Cortex of kidney (tissue), 1 donor: ENCODE measurements at places on chromosomes 2 and 18.

DNA sequence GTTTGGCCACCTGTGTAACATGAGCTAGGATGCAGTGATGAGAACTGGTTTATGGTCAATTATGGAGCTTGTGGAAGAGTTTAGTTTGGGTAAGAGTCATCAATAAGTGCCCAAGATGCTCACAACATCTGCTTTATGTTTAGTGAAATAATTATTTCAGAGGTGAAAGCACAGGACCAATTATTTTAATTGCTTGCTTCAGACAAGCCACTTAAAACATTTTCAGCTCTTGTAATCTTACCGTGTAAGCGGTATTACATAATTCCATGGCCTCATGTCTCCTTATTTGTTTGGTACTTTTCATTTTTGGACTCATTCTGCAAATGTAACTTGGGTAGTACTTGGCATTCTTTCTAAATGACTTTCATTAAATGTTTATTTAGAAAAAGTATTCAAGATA is 5.4 kb downstream of the B3GNT2 start:
- DNase-seq: no peak

DNA sequence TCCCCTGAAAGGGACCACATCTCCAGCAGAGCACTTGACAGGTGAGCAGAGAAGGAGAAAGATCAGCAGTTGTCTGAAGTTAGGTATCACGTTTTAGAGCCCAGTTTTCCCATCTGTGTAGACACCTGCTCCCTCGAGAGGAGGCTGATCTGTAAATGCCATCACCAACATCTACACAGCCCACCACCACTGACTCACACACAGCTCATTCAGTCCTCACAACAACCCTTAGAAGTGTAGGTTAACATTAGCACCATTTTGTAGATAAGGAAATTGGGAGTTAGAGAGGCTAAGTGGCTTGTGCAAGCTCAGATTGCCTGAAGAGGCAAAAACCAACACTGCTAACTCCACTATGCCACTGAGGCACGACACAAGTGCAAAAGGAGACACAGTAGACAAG is 37.2 kb upstream of the STAT1 start:
- no peak for DNase-seq

GRCh38 chr2:23158306-23158705 is 226.7 kb upstream of the KLHL29 start:
- no peak for DNase-seq

DNA sequence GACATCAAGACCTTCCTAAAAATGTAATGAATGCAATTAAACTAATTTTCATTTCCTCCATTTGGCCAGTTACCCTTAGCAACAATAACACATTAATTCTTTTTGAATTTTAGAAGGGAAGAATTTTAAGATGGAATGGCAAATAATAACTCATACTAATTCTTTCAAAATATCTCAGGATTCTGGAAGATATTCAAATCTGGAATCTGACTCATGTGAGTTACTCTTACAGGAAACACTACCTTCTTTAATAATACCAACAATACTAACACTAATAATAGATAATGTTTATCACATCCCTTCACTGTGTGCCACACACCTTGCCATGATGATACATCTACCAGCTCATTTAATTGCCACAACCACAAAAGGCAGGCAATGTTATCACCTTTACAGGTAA is 46.4 kb downstream of the ZNF521 start:
- DNase-seq: no peak

DNA sequence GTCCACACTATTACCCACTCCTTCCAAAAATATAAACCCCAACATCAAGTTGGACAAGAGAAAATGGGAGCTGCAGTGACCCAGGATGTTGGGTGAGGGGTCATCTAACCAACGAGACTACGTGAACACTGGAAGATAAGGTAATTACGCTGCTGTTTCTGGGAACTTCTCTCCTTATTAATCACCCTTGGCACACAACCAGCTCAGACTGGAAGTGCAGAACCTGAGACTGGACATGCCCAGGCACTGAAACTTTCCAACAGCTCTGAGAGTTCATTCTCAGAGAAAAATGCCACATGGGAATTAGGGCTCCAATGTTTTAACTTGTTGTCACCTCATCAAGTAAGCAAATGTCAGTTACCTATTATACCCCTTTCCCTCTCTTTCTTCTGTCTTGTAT is 135.3 kb downstream of the CCDC148 start:
- no peak for DNase-seq

- no peak for DNase-seq
Observed at GRCh38 chr18:79923896-79924585, 27.4 kb downstream of the SLC66A2 start.

DNA sequence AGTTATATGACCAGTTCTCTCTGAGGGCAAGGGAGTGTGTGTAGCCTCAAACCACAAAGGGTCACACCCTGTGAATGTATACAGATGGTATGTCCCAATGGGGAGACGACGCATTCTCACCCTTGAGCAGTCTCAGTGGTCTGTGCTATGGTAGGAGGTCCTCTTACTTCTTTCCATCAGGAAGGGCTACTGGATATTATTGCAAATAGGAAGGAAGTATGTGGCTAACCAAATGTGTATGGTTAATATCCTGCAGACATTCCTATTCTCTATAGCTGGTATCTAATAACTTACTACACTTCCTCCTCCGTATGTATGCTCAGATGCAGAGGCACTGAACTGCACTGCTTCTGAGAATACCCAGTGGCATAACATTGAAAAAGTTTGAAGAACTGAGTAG is 306.7 kb upstream of the CCDC68 start:
- no peak for DNase-seq

DNA sequence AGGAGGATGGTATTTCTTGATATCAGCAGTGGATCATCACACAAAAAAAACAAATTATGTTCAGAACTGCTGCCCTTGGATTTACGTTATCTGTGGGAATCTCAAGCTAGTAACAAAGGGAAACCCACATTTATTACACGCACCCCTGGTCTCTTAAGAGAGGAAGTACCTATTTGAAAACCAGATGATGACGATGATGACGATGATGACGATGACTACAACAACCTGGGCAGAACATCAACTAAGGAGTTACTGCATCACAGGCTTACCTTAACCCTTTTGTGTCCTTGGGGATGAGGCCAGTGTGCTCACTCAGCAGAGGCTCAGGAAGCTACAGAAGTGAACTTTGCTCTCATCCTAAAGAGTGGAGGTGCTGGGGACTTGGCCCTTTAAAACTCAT is 169.4 kb downstream of the FSHR start:
- no peak for DNase-seq

- no peak for DNase-seq
Observed at GRCh38 chr2:55252832-55253231, 16.2 kb downstream of the MTIF2 start.

- DNase-seq: no peak
Observed at GRCh38 chr2:15636972-15637785, 45.5 kb downstream of the DDX1 start.

GRCh38 chr2:100289020-100289419 is 33.3 kb downstream of the LONRF2 start:
- DNase-seq: no peak

DNA sequence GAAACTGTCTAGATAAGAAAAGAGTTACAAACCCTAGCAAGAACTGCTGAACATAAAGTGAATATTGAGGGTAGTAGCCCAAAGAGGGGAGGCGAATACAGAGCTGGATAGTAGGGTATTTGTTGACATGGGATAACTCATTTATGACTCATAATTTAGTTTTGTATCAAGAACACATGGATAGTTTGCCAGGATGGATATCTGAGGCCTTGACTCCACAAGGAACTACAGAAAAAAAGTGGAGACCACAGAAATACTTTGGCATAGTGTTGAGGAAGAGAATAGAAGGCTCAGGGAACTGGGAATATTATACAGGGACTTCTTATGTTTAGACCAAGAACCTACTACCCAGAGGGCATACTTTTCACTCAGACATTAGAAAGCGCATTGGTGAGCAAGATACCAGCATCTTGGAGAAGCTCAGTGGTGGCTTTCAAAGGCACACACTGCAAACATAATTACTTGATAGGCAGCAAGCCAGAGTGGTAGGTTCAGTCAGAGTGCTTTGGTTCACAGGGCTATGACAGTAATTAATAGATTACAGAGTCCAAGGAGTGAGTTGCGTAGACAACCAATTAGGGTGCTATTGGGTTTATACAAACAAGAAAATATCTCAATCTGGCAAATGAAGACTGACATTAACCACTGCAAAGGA is 51.9 kb upstream of the ZBTB7C start:
- no peak for DNase-seq

GRCh38 chr2:20561637-20562454 is 89.1 kb downstream of the HS1BP3 start:
- DNase-seq: no peak

GRCh38 chr2:224111576-224111975 is 72.5 kb upstream of the SERPINE2 start:
- DNase-seq: no peak

GRCh38 chr2:219273937-219274336 is 5.2 kb upstream of the DNAJB2 start:
- no peak for DNase-seq

GRCh38 chr18:63951302-63951705 is 2.2 kb downstream of the HMSD start:
- DNase-seq: no peak

DNA sequence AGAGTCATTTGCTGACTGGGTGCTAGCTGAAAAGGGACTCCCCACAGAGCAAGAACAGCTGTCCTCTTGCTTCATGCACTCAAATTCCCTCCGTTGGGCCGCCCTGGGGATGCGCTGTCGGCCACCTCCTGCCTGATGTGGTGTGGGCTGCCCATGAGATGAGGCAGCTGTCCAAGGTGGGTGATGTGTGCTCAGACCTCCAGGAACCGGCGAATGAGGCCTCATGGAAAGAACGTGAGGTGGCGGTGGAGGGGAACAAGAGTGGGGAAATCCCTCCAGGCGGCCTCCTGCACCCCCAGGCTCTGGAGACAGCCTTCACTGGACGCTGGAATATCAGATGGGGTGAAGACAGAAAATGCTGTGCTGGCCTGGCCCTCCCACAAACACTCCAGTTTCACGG is 79.8 kb downstream of the LONRF2 start:
- no peak for DNase-seq

DNA sequence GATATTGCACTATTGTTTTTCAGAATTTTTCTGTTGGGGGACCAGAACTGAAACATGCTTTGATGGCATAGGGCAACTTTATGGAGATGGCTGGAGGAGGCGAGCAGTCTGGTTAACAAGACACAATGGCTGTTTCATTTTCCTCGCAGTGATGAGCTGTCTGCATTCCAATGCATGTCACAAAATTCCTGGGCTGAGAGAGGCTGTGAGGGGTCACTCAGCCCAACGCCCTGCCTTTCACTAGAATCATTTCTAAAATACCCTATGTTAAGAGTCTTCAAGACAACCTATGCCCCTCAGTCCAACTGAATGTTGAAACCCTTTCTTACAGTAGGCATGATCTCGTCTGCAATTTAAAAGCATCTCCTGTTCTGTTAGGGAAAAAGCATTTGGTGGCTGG is 1090.0 kb downstream of the BCL11A start:
- DNase-seq: no peak

DNA sequence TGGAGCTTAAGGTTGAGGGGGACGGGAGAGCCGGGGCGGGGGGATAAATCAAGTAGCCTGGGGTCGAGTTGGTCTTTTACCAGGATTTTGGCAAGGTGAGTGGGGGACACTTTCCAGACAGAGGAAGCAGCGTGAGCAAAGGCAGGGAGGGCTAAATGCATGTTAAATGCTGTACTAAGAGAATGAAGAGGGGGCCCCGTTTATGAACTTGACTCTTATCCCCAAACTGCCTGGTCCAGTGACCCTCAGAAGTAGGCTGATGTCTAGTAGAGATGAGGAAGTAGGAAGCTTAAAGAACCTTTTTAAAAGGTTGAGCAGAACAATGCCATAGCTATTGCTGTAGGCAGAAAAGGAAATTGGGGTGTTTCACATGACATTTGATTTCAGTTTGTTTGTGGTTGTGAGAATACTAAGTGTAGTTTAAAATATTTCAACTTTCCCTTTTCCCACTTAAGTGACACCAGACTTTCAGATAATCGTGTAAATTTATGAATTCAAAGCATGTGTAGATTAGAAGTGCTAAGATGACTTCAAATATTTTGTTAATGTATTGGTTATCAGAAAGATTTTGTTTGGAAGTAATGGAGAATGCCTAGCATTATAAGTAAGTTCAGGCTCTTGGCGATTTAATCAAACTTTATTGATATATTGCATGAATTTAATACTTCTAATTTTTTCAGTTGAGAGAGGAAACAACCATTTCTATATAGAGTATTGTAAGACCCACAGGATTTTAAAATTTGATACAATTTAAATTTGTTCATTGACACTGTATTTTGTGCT is 1.8 kb downstream of the REL start:
- DNase-seq: no peak

GRCh38 chr2:169344736-169345485 is 17.4 kb downstream of the LRP2 start:
- DNase-seq: no peak

GRCh38 chr2:128558895-128559532 is 240.3 kb upstream of the HS6ST1 start:
- DNase-seq: no peak
